ENCODE measurements at places on chromosomes 7 and 10.

DNA sequence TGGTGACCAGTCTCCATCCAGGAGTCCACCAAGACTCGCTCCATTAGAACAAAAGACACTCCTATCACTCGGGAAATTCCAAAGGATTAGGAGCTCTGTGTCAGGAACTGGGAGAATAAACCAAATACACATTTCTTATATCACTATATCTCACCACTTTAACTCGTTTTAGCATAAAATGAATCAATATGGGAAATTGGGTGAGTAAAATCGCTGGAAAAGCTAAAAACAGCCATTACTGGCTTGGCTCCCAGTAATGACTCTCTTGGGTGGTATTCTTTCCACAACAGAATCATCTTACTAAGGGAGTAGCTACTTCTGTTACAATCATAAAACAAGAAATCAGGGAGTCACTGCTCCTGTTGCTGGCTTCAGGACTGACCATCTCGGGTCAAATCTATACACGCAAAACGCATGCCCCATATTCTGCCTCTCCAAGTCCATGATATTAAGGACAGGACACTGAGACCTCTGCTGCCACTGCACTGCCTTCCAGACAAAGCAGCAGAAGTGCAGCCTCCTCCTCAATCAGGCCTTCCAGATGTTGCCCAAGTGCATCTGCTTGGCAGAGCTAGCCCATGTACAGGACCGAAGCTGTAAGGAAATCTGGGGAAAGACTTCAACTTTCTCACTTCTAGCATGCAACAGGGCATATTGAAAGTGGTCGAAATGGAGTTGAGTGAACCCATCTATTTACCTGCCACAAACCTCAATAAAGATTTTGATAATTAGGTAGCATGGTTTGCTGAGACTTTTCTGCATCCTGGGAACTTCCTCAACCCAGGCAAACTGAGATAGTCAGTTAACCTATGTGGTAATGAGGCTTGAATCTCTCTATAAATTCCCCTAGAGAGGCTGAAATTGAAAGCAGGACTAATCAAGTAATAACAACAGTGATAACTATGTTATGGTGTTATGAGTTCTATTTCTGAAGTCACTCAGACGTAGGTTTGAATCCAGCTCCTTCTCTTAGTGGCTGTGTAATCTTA is 14.4 kb upstream of the PANK1 start:
- no peak for DNase-seq

GRCh38 chr10:22681301-22681700 is 33.1 kb downstream of the PIP4K2A start:
- DNase-seq = no peak

DNA sequence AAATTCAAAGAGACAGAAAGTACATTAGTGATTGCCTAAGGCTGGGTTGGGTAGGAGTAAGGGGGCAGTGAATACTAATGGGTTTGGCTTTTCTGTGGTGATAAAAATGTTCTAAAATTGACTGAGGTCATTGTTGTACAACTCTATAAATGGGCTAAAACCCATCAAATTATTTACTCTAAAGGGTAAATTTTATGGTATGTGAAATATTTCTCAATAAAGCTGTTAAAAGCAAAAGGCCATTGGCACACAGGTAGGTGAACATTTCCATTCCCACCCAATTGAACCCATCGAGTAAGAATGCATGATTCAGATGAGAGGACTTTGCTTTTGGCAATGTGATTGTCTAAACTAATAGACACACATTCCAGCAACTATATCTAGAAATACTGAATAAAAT is 579.4 kb downstream of the GATA3 start:
- no peak for DNase-seq

DNA sequence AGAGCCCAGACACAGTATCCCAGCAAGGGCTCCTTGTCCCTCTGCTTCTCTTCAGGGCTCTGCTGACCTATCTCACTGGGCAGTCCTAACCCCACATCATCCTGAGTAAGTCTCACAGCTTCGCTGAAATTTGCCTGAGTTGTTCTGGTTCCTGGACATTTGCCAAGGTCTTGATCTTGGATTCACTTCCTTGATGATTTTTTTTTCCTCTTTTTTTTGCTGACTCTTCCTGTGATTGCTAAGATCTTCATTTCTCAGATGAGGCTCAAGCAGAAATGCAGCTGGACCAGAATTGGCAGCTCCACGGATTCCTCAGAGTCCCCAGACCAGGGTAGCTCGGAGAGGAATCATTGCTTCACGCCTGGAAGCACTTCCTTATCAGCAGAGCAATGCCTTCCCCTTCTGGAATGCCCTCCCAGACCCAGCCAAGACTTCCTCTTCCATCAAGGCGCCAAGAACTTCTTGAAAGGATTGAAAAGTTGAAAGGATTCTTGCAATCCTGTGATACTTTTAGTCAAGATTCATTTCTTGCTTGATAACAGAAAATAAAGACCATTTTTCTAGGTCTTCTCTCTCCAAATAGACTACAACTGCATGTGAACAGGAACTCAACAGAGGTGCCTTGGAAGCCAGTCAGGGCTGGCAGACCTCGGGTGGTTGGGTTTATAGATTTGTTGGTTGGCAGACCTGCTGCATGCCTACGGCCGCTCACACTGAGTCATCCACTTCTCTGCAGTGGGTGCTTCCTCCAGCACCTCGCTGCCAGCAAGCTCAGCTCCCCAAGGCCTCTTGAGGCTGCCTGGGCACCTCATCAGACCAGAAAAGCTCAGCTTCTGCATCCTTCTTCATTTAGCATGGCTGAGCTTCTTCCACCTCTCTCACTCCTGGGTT is 8.8 kb upstream of the AFAP1L2 start:
- no peak for DNase-seq

DNA sequence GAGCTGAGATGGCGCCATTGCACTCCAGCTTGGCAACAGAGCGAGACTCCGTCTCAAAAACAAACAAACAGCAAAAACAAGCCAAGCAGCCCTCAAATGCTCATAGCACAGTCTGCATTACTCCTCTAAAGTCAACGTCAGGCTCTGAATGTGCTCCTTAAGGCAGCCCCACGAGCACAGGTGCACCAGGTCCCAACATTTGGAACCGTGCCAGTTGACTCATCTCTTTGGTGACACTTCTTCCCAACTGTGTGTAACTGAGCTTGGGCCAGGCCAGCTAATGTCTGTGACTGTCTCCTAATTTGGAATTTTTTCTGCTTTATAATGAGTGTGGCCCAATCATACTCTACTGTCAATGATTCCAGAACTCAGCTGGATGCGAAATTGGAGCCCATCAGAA is 66.3 kb upstream of the EFCAB10 start:
- no peak for DNase-seq

DNA sequence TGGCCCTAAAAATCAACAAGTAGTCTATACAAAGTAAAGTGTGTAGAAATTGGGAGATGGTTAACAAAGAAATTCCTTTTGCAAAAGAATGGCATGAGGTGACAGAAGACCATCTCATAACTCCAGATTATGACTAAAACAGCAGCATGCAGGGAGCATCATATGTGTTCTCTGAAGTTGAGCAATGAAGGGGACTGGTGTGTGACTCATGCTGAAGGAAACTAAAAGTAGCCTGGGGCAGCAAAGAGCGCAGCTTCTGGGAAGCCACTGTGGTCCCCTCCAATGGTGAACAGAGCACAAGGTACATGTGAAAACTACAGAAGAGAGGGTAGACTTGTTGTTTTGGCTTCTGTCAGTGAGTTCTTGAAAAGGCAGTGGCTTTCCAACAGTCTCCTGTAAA is 133.4 kb downstream of the MACC1 start:
- no peak for DNase-seq

- no peak for DNase-seq
These were observed 35.9 kb upstream of the ELMO1 start for GRCh38 chr7:37484426-37485073.
